ENCODE measurements at places on chromosomes 13 and 19.
A peak's percentile ranks its signal among the peaks of the same experiment; 100 is the strongest.

DNA sequence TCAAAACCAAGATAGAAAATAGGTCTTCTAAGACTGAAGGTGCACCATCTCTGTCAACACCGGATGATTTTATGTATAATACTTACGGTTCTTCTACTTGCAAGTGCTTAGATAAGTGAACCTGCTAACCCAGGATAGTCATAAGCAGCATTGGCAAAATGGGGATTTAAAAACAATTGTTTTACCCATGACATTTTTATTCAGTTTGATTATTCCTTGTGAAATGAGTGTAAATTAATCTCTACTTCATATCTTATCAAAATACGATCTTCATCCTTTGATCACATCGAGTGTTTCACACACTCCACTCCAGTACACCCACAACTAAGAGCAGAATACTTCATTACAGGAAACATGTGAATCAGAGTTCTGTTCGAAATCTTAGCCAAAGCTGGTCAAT lies 23.0 kb upstream of the MTRF1 start:
- DNase-seq = no peak

DNA sequence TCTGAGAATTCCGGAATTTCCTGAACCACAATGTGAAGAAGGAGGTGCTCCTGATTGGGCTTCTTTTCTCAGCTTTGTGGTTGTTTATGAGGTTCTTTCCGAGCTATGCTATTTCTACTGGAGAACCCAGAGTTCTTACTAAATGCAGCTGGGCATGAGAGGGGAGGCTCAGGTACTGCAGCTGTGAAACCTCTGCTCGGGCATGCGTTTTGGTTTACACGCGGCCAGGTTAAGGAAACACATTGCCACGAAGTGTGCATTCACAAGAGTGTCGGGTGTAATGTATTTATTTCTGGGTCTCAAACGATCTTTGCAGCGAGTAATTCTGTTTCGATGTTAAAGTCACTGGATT lies 661 bp upstream of the MIR17HG start:
- DNase-seq = peak; percentile 40

DNA sequence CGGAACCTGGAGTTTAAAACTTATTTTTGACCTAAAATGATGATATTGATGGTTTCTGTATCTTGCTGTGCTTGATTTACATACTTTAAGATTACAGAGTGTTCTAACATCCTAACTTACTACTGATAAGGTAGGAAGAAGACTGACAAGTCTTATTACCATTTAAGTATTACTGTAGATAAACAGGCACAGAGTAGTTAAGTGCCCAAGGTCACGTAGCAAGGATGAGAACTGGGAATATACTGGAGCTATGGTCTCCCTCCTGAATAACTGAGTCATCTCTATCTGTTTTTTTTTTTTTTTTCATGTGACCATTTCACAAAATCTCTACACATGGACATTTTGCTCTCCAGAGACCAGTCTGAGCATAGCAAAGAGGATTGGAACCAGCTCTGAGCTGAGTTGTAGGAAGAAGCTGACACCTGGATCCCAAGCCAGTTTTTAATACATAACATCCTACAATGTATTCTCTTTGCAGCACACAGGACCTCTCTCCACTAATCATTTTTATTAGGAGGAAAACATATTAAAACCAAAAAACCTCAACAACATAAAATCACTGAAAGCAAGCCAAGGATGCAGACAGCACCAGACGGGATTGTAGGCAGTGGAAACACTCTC lies 173.5 kb downstream of the DNAJC15 start:
- no peak for DNase-seq

DNA sequence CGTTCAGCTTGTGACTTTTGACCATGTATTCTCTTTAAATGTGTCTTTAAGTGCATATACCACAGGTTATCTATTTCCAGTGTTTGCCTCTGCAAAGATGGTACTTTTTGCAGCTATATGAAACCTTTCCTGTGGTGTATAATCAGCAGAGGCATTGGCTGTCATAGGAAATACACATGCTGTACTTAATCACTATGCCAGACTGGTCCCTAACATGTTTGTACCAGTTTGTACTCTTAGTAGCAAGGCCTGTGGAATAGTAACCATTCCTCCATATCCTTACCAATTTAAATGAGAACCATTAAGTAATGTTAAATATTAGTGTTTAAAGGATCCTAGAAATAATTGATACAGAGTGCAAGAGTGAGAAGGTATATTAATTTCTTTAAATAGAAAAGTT lies 69.8 kb downstream of the CDK8 start:
- DNase-seq = no peak

DNA sequence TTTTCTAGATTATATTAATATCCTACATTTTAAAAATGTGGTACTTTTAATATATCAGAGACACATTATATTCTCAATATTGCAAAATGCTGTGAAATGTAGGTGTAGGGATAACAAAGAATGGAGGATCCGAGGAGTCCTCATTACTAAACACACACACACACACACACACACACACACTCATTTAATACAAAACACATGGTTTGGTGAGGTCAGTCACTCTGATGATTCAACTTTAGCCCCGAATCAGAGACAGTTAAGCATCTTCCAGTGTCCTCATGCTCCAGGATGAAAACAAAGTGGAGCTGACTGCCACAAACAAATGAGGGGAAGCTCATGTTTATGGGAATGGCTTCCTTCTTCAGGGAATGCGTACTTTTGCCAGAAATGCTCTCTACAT lies 147.5 kb downstream of the CYSLTR2 start:
- DNase-seq = no peak

Measured in activated T-helper 9 cell treated with anti-CD3 and anti-CD28 coated beads, Interleukin-2, amount 50 U/mL, for 16 hours (primary cell).